Karpas-422 (cell line): ENCODE measurements at places on chromosomes 7 and 10. TPM values are rescaled to one million over a fixed set of nuclear protein-coding genes. Genes with fewer than 3 reads are reported as not detected.

SPACDR gene
- total RNA-seq = 1.5 and 2.8 TPM in 2 replicates

DNAJC1 gene
- total RNA-seq = 3.2 and 4.4 TPM in 2 replicates

ADAMTS14 gene
- total RNA-seq = not detected in 2 replicates

ARHGAP22 gene
- total RNA-seq = 0.07 and 6.1 TPM in 2 replicates

OPN1SW gene
- not detected in 2 replicates for total RNA-seq

ACTR3C gene
- 0.48 and 13.8 TPM in 2 replicates for total RNA-seq

LRMDA gene
- not detected in 2 replicates for total RNA-seq

PNLIPRP3 gene
- not detected in 2 replicates for total RNA-seq

ANKRD7 gene
- 1.7 and 2.8 TPM in 2 replicates for total RNA-seq

TMEM229A gene
- not detected in 2 replicates for total RNA-seq

GSAP gene
- 1.3 and 7.1 TPM in 2 replicates for total RNA-seq

VIM gene
- 0.54 and 7.0 TPM in 2 replicates for total RNA-seq

MRLN gene
- total RNA-seq = 0.25 TPM in 1 of 2 replicates, not detected in the other

MUC12 gene
- not detected in 2 replicates for total RNA-seq

PKD2L1 gene
- 0.07 and 0.25 TPM in 2 replicates for total RNA-seq

NSUN5 gene
- total RNA-seq = 31.6 and 39.4 TPM in 2 replicates

PNPLA8 gene
- total RNA-seq = 33.0 and 41.0 TPM in 2 replicates

ANKRD1 gene
- total RNA-seq = not detected in 2 replicates

IRF5 gene
- total RNA-seq = 7.8 and 11.5 TPM in 2 replicates

GAD2 gene
- not detected in 2 replicates for total RNA-seq

PON1 gene
- not detected in 2 replicates for total RNA-seq

ZNF138 gene
- 13.6 and 27.2 TPM in 2 replicates for total RNA-seq

CNPY1 gene
- total RNA-seq = not detected in 2 replicates
